ENCODE measurements at places on chromosomes 13 and 19.

DNA sequence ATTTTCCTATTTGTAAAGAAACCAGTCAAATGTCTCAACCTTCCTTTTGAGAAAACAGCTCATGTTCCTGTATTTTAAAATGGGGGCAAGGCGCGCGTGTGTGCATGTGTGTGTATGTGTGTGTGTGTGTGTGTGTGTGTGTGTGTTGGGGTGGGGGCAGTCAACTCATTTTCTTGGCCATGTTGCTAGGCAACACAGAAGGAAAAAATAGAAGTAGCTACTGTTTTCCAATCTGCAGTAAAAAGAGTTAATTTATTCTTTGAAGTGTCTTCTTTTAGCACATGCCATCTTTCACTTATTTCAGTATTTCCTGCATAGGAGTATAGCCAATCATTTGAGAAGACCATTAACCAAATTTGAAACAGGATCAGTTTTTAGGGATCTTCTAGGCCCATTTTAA is 279.3 kb downstream of the DCLK1 start:
- no peak for DNase-seq

- DNase-seq = no peak
These were observed 15.3 kb downstream of the GATAD2A start for GRCh38 chr19:19420570-19421298.

DNA sequence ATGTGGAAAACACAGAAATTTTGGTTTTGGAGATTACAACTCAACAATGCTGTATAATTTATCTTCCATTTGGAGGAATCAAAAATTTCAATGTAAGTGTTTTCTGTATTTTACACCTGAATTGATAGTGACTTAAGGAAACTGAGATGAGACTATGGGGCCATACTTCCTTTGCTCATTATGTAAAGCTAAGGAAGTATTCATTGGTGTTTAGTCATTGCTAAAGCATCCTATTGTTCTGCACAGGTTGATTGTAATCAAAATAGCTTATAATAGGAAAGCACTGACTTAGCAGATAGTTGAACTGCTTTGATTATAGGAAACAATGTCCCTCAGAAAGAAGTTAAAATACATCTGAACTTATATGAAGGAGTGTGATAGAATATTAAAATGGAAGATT is 244.4 kb upstream of the SLITRK5 start:
- no peak for DNase-seq

DNA sequence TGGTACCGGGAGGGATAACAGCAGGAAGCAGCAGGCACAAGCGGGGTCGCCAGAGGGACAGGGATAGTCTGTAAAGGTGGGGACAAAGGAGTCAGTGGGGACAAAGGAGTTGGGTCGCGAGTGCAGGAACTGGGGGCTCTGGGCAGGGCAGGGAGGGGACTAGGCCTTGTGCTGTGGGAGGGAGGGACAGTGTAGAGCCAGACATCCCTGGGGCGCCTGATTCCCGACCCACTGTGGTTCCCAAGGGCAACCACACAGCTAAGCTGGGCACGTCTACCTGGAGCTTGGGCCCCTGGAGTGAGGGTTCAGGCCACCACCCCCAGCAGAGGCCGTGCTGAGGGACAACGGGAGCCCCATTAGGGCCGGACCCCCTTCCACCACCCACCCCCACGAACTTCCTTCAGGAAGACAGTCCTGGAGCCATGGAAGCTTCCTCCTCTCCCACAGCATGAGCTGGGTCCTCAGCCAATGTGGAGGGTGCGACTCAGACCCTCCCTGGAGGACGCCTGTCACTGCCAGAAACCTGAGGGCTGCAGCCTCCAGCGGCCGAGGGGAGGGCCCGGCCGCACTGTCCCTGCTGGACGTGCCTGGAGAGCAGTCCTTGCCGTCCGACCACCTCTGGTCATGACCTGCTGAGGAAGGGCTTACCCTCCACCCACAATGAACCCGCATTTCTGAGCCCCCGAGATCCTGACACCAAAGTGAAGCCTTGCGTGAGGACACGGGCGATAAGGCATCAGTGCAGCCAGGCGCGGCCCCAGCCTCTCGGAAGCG is 77.9 kb downstream of the SPACA7 start:
- no peak for DNase-seq

DNA sequence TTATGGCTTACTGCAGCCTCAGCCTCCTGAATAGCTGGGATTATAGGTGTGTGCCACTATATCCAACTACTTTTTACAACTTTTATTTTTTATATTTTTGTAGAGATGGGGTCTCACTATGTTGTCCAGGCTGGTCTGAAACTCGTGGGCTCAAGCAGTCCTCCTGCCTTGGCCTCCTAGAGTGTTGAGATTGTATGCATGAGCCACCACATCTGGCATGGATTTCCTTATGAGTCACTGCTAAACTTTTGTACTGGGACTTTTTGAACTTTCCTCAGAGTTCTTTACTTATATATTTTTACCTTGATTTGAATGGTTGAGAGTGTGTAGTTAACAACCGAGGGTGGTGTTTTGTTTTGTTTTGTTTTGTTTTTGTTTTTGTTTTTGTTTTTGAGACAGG is 33.4 kb downstream of the DNAJC3 start:
- DNase-seq = no peak

DNA sequence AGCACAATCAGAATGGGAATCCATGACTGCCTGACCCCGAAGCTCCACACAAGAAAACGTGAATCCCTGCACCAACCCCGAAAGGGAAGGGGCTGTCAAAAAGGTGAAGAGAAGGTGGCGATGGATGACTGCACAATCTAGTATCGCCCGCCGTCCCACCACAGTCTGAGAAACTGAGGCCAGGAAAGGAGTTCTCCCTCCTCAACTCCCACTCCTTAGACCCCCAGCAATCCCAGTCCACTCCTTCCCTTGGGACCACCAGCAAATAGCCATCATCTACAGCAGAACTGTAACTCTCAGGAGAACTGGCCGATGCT is 451 bp downstream of the NOSIP start:
- no peak for DNase-seq

DNA sequence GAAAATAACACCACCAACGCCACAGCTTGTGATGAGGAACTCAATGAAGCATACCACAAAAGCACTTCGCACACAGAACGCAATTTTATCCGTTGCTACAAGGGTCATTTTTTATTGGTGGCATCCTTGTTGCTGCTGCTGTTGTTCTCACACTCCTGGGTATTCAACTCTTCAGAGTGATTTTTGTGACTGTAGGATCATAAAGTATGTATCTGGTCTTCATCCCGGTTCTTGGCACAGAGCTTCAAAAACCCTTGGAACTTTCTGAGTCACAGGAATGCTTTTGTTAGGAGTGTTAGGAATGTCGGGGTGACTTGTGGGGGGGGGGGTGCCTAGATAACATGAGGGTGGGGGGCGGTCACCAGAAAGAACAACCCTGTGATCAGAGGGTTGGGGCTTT is 108.4 kb downstream of the ZNF557 start:
- DNase-seq = no peak

DNA sequence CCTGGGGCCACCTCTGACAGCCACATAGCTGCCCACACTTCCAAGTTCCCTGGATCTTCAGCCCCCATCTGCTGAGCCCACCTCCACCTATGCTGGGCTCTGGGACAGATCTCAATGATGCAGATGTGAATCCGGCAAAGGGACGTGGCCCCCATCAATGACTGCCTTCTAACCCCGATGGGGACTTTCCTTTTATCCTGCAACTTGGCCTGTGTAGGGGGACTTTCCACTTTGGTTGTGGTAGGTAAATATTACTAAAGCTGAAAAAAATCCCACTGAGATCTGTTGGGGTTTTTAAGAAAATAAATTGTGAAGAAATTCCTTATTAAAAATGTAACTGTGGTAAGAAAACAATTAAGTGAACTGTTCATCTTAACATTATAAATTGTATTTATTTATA is 20.8 kb upstream of the ASPDH start:
- DNase-seq = no peak

GRCh38 chr13:110914331-110915056 is 375 bp downstream of the ANKRD10 start:
- DNase-seq = peak; percentile 80

All from right lobe of liver (tissue), 6 donors.